ENCODE measurements at places on chromosomes 1 and 21.

DNA sequence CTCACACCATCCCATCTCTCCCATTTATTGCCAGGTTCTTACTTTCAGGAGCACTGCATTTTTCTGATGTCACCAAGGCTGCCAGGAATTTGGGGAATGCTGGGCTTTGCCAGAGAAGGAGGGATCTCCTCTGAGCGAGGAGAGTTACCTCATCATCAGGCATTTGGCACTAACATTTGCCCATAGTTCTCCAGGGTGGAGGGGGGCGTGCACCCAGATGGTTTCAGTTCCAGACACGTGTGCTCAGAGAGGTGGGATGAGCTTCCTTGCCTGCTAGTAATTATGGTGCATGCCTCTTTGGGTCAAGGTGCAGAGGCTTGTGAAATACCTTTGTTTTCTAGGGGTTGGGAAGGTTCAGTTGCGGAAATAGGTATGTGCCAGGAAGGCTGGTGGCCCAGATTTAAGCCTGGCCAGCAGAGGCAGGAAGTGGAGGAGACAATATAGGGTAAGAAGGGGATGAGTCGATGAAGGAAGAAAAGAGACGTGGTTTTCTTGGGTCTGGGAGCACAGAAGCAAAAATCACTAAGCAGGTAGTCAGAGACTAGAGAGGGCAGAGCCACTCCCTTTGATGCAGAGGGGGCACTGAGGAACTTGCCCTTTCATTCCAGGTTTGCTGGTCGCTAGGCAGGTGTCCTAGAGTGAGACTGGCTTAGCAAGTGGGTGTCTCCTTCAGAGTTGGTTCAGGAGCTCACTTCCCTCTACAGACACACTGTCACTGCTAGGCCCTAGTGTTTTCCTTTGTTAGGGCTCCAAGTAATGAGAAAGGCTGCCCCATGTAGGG is 7.2 kb downstream of the TUFT1 start:
- DNase-seq = no peak

DNA sequence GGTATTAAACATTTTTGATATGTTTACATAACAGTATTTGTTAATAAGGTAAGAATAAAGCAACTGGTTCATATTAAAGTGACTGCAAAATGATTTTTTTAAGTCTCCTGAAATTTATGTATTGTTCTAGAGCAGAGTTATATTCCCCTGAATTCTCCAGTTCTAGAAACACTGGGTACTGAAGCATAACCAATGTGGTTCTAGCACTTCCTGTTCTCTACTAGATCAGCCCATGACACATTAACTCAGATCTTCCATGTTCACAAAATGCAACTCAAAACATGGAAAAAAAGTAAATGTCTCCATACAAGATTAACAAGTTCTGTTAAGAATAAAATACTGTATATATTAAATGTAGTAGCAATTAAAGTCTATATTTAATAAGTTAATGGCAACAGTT is 3.9 kb downstream of the NEGR1 start:
- DNase-seq = no peak

DNA sequence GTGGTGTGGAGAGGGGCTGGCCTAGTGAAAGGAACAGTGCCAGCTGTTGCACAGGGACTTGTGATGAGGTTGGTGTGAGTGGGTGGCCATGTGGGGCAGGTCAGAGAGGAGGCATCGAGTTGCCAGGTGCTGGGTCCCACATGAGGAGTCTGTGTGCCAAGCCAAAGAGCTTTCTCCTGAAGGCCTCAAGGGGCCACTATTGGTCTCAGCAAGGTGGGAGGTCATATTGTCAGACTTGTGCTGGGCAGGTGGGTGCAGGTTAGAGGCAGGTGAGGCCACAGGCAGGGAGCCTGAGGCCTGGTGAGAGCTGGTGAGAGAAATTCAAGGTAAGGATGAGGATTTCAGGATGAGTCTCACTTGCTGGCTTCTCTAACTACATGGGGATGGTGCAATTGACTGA is 256.8 kb downstream of the DISC1 start:
- DNase-seq = no peak

DNA sequence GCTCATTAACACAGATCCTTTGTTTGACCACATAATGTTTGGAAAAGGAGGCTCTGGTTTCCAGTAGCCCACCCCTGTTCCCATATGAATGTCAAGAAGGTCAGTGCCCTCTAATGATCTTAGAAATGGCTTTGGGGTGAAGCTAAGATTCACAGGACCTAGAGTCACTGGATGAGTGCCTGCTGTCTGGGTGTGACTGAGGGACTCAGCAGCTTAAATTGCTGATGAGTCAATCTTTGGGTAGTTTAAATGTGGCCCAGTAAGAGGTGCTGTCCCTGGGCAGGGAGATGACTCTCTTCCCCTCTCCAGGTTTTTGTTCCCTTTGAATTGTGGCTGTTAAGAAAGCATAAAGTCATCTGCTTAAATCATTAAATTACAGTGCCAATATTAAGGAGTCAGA is 50.6 kb downstream of the L1TD1 start:
- DNase-seq = no peak

- no peak for DNase-seq
Observed at GRCh38 chr1:155392898-155393411, 72.3 kb downstream of the RUSC1 start.

DNA sequence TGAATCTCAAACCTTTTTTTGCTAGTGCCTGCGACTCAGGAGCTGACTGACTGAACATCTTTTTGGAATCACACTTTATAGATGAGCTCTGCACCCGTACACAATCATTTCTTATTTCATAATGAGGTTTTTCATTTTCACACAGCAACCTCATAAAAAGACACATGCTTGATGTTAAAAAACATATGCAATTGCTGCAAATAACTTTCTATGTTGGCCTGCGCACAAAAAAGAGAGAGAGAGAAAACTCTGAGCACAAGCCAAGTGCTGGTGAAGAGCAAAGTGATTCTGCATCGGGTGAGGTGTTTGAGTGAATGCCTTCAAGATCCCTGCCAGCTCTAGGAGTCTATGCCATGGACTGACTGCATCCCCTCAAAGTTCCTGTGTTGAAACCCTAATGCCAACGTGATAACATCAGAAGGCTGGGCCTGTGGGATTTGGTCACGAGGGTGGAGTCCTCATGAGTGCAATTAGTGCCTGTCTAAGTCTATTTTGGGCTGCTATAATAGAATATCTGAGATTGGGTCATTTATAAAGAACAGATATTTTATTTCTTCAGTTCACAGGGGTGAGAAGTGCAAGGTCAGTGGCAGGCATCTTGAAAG is 36.6 kb downstream of the C1orf87 start:
- no peak for DNase-seq

DNA sequence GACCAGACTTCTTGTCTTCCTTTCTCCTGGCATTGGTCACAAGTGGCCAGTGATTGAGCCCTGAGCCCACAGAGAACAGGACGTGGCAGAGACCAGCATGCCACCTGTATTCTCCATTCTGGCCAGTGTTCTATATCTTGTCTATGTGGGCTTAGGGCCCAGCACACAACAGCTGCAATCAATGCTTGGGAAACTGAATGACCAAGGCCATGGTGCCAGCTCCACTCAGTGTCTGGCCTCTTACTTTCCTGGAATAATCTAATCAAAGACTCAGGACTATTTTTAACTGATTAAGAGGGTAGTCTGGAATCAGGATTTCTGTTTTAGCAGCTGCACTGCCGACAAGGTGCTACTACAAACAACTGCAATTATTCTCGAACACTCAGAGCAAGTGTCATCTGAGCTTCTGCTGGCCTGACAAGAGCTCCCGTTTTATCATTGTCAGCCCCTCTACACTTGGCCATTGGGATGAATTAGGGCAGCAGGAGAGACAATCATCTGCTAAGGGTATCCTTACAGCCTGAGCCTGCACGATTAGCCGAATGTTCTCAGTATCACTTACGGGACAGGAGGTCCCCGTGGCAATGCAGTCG is 74.4 kb upstream of the GRIK3 start:
- DNase-seq = no peak

DNA sequence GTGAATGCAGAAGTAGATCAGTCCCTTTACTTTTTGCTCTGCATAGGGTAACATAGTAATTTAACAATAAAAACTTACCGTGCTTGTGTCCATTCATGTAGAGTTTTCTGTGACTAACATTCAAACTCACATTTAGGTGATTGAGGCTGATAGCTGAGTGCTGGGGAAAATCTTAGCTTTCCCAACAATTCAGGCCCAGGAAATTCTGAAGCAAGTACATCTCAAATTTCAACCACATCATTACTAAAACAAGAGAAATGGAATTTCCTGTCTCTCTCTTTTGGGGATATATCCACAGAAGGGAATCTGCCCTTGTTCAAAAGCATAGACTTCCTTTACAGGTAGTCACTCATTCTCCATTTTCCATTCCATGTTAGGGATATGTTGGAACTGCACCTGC is 33.1 kb upstream of the C1orf146 start:
- no peak for DNase-seq

GRCh38 chr1:235516862-235517446 is 12.7 kb upstream of the B3GALNT2 start:
- DNase-seq = no peak

GRCh38 chr1:7912743-7913557 is 27.7 kb downstream of the TNFRSF9 start:
- no peak for DNase-seq

GRCh38 chr1:92975551-92976232 is 14.4 kb upstream of the DIPK1A start:
- no peak for DNase-seq

DNA sequence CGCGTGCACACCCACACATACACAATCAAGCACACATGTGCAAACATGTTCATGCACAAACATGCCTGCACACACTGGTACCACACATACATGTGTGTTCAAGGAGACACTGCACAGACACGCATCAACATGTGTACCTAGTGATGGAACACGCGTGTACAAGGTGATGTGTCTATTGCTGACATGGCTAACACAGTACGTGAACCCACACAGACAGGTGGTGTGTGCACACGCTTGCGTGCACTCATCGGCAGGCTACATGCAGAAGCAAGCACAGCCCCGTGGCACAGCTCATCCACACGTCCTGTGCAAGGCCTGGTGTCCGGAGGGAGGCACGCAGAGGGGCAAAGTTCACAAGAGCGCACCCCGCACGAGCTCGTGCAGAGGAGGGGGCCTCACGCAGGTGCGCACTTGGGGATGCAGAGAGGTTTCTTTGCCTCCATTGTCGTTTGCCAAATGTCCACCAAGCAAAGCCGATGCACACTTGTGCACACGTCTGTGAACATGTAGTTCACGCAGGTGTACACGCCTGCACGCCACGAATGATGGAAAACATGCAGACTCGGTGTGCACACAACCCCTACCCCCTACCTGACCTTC is 969 bp downstream of the ACAP3 start:
- DNase-seq = no peak

DNA sequence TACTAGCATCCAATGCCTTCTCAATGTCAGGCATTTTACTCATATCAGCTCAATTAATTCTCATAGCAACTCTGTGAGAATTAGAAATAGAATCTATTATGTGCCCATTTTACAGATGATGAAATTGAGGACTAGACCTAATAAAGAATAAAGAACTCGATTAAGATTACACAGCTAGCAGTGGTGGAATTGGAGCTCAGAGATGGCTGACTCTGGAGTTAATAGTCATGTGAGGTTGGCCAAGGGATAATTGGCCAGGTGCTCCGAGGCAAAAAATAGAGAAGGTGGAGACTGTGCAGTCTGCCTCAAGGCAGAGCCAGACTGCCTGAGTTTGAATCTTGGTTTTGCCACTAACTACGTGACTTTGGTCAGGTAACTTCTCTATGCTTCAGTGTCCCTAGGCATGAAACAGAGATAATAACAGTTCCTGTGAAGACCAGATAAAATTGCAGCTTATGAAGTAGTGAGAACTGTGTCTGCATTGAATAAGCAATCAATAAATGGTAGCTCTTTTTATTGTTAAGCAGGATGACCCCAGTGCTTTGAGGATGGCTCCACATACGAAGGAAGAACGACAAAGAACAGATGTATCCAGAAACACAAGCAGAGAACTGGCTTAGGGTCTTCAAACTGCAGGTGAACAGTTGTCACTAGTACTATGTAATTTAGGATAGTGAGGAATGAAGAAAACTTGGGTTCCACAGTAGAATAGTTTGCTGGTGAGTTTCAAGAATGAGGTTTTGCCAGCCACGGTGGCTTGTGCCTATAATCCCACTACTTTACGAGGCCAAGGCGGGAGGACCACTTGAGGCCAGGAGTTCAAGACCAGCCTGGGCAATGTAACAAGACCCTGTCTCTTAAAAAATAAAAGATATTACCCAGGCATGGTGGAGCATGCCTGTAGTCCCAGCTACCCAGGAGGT is 6.9 kb upstream of the CCSAP start:
- DNase-seq = no peak

GRCh38 chr21:37452227-37452626 is 85.7 kb downstream of the DYRK1A start:
- DNase-seq = no peak
